ENCODE measurements at places on chromosomes 3 and 15.
A peak's percentile ranks its signal among the peaks of the same experiment; 100 is the strongest.

- DNase-seq: no peak
Observed at GRCh38 chr3:144583871-144584270, 612.2 kb downstream of the DIPK2A start.

DNA sequence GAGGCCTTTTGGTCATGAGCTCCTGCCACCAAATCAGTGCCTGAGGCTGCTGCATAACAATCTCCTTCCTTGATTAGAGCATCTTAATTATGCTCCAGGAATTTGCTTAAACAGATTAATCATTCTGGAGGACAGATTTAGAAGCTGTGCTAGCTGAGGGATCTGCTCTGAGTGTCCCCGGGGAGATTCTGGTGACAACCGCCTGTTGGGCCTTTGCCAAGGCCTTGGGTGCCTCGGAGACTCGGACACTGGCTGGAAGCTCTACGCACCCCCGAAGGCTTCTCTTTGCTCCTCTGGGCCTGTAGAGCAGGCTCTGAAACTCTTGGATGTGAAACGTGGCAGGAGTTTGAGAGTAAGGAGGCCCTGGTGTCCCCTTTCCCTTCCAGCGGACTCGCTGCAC lies 264.1 kb downstream of the CD47 start:
- DNase-seq: no peak

DNA sequence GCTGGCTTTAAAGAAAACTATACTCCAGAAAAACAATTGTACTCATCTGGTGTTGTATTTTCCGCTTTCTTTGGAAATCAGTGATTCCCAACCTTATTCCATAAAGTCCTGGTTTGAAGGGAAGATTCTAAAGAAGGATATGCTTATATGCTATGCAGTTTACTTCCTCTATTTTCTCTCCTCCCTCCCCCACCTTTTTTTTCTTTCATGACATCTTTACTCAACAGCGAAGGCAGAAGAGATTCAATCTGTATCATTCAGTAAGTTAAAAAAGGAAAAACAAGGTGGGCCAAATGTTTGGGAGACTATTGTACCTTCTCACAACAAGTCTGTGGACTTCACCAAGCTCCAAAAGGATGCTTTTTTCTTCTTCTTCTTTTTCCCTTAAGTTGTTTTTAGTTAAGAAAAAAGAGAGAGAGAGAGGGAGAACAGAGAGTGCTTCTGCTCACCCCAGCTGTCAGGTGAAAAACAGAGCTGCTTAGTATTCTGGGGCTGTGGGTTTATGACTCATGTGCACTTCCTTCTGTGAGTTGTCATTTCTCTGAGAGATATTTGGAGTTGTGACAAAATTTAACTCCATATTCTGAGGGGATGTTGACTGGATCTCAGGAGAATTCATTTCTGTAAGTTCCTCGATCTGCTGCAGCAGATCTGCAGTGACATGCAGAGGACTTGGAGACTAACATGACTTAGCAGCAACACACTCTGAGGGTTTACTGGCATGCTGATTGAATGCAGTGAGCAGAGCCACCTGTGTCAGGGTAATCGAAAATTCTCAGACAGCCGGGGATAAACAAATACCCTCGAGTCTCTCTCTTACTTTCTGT lies 70.7 kb downstream of the SSR3 start:
- peak; percentile 80 for DNase-seq

DNA sequence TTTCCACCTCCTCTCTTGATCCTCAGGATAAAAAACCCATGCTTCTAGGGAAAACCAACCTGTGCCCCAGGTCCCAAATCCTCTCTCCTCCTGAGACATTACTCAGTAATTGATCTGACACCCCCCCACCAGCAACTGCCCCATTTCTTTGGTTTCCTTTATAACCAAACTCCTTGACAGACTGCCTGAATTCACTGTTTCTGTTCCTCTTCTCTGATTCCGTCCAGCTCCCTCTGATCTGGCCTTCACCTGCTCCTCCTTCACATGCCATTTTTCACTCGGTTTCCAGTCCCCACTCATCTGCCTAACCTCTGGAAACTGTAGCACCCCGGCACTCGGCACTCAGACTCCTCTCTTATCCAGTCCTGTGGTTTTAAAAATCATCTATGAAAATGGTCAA lies 2.1 kb downstream of the CCDC51 start:
- DNase-seq: no peak

DNA sequence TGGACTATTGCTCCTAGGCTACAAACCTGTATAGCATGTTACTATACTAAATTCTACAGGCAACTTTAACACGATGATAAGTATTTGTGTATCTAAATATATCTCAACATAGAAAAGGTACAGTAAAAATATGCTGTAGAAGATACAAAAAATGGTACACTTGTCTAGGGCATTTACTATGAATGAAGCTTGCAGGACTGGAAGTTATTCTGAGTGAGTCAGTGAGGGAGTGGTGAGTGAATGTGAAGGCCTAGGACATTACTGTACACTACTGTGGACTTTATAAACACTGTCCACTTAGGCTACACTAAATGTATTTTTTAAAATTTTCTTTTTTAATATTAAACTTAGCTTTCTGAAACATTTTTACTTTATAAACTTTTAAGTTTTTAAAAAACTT lies 140.5 kb upstream of the SGO1 start:
- peak; percentile 64 for DNase-seq

- no peak for DNase-seq
Observed at GRCh38 chr3:54283470-54283869, 161.1 kb downstream of the CACNA2D3 start.

DNA sequence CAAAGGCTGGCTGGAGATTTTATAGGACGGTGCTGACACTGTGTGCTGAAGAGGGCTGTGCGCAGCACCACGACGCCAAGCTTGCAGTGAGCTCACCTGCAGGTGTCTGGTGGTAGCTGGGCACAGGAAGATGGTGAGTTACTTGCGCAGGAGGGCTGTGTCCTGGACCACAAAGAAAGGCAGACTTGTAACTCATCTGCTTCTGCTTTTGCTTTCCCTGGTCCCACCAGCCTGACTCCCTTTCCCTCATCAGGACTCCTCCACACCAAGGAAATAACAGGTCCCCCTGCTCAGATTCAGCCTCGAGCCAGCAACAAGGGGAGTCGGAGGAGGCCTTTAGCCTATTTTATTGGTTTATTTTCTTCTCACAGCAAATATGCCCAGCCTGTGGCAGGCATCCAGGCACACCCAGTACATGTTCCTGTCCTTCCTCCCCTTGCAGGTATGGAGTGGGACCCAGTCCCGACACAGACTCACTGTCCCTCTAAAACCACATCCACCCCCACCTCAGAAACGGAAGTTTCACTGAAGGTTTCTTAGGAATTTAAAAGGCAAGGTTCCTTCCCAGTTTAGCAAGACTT lies 35.6 kb upstream of the FLNB start:
- DNase-seq: no peak

- DNase-seq: peak; percentile 65
Observed at GRCh38 chr15:60326824-60327654, 70.7 kb downstream of the ANXA2 start.

GRCh38 chr3:78986416-78987101 lies 781.2 kb downstream of the ROBO1 start:
- DNase-seq: peak; percentile 13

GRCh38 chr3:38154625-38155255 lies 10.6 kb upstream of the OXSR1 start:
- DNase-seq: no peak

DNA sequence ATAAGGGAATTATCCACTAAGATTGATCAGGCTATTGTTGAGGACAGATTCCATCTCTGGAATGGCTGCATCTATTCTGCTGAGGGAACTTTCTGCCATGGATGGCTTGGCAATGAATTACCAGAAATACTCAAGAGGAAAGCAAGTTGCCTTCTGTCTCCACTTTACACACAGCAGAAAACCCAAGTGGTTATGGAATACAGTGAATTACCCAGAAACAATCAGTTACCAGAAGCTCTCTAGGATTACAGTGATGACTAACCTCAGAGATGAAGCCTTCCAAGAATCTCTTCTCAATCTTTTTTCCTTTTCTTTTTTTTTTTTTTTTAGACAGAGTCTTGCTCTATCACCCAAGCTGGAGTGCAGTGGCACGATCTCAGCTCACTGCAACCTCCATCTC lies 183.3 kb downstream of the WDR76 start:
- DNase-seq: peak; percentile 9

DNA sequence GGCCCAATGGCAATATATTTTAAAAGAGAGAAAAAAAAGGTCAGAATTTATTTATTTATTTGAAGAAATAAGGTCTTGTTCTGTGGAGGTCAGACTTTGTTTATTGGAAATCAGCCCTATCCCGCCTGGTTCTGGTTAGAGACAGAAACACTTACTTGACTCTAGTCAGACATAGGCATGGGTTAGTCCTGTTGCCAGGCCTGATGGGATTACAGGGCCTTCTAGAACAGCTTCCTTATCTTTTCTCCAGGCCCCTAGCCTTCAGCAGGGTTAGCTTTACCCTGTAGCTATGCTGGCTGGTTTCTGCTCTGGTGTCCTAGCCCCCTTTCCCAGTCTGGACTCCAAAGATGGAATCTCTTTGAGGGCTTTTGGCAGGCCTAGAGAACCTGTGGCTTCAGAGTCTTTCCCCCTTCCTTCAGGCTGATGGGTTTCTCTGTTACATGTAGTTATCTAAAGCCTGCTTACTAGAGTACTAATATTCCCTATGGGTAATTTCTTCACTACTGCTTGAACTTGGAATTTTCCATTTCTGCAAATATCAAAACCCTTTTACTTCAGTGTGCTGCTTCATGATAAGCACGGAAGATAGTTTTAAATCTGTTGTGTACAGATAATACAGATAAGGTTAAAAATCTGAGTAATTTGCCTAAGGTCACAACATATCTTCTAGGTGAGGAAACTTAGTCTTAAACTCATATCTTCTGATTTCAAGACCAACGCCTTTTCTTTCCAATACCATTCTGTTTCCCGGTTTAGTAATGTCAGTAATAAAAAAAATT lies 10.6 kb downstream of the IREB2 start:
- no peak for DNase-seq

DNA sequence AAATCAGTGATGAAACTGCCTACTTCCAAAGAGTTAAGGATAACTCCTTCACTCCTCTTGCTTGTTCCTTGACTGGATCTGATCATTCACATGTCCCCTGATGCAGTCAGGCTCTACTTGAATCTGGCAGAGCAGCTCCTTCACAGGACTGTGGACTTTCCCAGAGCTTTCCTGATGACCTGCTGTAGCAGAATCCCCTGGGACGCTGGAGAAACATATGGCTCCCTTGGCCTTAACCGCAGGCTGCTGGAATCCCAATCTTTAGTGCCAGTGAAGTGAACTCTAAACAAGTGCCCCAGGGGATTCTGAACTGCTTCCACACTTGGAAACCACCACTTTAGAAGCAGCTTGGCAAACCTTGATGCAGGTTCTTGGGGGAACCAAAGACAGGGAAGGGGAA lies 217.8 kb downstream of the CHST2 start:
- peak; percentile 89 for DNase-seq

DNA sequence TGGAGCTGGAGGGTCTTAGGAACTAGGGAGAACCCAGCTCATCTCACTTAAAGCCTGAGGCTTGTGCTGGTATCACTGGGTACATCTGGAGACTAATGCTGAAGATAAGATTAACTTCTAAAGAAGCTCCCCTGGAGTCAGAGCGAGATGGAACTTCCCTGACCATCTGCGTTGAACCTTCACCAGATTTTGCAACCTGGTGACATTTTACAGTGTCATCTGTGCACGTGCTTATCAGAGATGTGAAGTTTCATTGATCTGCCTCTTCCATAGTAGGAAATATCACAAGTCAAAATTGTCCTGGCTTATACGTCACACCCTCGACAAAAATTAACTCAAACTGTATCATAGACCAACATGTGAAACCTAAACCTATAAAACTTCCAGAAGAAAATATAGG lies 395.5 kb downstream of the SHQ1 start:
- no peak for DNase-seq
